Activated naive CD8-positive, alpha-beta T cell treated with anti-CD3 and anti-CD28 coated beads for 36 hours (primary cell): ENCODE measurements at places on chromosomes 16 and 17. TPM values are rescaled to one million over a fixed set of nuclear protein-coding genes. Genes with fewer than 3 reads are reported as not detected.

DNA sequence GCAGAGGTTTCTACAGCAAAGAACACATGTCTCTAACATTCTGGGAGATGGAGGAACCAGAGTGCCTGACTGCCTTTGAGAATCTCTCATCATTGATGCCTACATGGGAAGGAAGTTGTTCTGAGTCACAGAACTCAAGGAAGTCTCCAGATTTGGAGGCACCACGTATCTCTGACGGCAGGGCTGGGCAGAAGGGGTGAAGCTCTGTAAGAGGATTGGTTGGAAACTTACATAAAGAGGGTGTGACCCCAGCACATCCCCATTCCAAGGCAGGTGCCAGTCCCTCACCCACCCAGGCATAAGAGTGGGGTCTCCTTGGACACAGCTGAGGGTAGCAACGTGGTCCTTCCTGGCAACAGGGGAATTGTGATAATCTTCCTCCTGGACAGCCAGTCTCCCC is 17.4 kb downstream of the TNFRSF13B start:
- no peak for DNase-seq

- DNase-seq: no peak
Measured at GRCh38 chr17:77388384-77389306, 247.9 kb downstream of the SEC14L1 start.

DNA sequence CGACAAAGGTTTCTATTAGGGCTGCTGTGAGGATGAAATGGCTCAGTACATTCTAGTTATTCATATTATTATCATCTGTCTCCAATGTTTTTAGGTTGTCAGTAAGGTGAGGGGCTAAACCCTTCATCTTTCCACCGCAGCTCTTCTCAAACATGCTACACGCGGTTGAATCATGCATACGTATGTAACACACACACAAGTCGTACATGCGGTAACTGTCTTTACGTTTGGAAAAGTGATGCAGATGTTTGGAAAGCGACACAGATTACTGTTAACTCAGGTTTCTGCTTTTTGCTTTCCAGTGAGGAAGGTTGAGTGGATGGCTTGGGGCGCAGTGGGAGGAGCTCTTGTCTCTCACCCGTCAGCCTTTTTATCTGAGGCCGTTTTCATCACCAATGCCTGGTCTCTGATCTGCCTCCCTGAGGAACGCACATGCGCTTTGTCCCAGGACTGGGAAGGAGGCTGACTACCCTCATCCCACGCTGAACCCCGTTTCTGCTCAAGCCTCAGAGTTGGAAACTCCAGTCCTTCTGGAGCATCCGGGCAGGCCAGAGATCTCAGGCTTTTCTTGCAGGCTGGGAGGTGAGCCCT is 3.2 kb upstream of the FOXL1 start:
- no peak for DNase-seq

- DNase-seq: peak; percentile 72
Measured at GRCh38 chr17:7404737-7405349, 946 bp upstream of the TMEM256 start.

GRCh38 chr17:46818316-46818928 is at the start of gene WNT3:
TSS of gene WNT3 (minus strand) at chr17:46818692. CDS start at chr17:46818597, 95 bp downstream.
- DNase-seq: peak; percentile 63

GRCh38 chr17:27733773-27734172 is 66.6 kb downstream of the NOS2 start:
- DNase-seq: no peak

The HOXB3 gene
- total RNA-seq: 2.0 TPM

The RBFOX1 gene
- total RNA-seq: not detected

The TP53TG3 gene
- total RNA-seq: not detected

The TRAF4 gene
- 219 TPM for total RNA-seq

- DNase-seq: no peak
Measured at GRCh38 chr16:10490141-10490540, 90.3 kb downstream of the EMP2 start.

DNA sequence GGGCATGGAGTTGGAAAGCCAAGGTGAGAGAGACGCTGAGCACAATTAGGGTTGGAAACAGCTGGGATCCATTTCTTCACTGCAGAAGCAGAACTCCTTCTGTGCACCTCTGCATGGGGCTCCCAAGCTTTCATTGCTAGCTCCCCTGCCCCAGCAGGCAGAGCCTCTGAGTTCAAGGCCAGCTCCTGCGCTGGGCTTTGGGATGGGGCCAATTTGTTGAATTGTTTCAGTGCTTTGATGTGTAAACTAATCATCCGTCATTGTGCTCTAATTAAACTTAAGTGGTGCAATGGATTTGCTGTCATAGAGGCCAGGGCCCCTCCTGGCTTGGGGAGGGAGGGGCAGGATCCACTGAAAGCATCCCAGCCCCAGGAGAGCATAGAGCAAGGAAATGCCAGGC is 13.5 kb upstream of the LYRM9 start:
- no peak for DNase-seq

- peak; percentile 63 for DNase-seq
Measured at GRCh38 chr17:39231591-39232551, 6.1 kb upstream of the STAC2 start.

DNA sequence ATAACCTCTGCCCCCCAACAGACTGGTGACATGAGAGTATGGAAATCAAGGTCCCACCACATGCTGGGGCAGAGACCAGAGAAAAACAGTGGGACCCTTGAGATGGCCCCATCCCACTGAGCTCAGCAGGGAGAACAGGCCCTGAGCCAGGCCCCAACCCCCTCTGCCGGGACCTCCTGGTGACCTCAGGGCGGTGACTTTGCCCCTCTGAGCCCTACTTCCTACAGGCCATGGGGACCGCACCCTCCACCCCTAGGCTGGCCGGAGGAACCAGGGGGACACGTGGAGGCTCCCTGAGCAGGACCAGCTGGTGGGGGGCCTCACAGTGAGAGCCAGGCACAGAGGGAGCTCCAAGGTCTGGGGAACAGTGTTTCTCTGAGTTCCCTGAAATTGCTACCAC is 13.8 kb upstream of the SRRM2 start:
- no peak for DNase-seq

The GINS2 gene
- total RNA-seq: 71.5 TPM

The ACBD4 gene
- 8.9 TPM for total RNA-seq

GRCh38 chr16:12375046-12375740 is 398.7 kb downstream of the SNX29 start:
- no peak for DNase-seq

DNA sequence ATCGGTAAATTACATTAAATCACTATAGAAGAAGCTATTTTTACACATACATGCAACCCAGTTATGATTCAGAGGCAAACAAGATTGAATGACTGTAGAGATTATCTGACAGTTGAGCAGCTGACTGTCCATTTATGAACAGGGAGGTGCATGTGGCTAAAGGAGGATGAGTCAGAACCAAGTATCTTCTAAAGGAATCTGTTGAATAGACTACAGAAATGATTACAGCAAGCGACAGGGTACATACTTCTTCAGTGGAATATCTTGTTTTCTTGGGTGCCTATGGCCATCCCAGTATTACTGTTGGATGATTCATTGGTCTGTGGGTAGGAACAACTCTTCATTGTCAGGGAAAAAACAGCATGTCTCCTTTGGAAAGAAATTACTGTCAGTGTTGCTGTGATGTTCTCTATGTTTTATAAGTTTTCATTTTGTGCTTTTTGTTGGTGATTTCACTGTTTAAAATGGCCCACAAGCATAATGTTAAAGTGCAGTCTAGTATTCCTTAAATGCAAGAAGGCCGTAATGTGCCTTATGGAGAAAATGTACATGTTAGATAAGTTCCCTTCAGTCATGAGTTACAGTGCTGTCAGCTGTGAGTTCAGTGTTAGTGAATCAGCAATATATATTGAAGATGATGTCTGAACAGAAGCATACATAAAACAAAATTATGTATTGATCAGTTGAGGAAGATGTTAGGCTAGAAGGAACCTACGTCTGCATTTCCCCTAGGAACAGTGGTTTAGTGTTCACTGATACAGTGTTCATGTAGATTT is 27.0 kb downstream of the CBFB start:
- DNase-seq: no peak

DNA sequence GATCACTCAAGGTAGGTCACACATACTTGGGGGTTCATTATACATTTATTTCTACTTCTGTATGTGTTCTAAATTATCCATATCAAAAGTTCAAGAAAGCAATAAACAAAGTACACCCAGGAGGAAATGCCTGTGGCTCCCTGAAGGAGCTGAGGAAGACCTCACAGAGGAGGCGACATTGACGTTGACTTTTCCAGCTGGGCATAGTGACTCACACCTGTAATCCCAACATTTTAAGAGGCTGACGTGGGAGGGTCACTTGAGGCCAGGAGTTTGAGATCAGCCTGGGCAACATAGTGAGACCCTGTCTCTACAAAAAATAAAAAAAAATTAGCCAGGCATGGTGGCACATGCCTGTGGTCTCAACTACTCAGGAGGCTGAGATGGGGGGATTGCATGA is 16.3 kb downstream of the ITGAD start:
- no peak for DNase-seq

GRCh38 chr17:44792276-44792675 is 33.5 kb downstream of the ADAM11 start:
- no peak for DNase-seq

The KRTAP9-8 gene
- total RNA-seq: not detected
